ENCODE measurements at places on chromosomes 5 and 9.

GRCh38 chr9:3648722-3649246, 123.0 kb upstream of the RFX3 start:
- DNase-seq = no peak

- DNase-seq = no peak
Measured at GRCh38 chr9:101514071-101514470, 19.6 kb upstream of the RNF20 start.

- no peak for DNase-seq
Measured at GRCh38 chr9:126956917-126957686, 42.5 kb downstream of the RALGPS1 start.

DNA sequence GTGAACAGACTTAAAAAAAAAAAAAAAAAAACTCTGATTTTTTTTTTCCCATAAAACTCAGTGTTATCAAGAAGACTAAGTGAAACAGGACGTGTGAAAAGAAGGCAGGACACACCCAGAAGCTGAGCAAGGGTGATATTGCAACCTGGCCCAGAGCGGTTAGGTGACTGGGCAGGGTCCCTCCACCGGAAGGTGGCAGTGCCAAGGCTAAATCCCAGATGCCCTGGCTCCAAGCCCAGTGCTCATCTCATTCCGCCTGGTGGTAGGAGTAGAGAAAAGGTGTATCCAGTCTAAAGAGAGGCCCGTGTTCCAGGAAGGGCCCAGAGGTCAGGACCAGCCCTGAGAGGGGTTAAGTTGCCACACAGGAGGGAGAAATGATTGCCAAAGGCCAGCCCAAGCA, 51.5 kb upstream of the SAP30L start:
- DNase-seq = no peak

- DNase-seq = no peak
Measured at GRCh38 chr5:13941468-13941867, 3.0 kb downstream of the DNAH5 start.

GRCh38 chr5:173886150-173886549, 2.0 kb upstream of the CPEB4 start:
- DNase-seq = no peak

DNA sequence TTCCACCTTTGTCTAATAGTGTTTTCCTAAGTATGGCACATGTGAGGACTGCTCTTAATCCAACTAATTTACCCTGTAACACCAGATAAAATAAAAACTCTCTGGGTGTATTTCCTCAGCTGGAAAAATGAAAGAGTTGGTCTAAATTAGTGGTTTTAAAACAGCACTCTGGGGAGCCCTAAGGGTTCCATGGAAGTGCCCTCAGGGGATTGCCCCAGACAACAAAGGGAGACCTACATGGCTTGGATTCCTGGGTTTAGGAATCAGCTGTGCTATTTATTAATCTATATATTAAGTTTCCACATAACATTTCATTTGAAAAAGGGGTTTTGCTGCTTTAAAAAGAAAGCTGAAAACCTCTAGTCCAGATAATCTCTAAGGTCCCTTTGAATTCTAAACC, 20.2 kb downstream of the ADAMTS6 start:
- DNase-seq = no peak

- no peak for DNase-seq
Measured at GRCh38 chr9:130345009-130345896, 79.7 kb downstream of the HMCN2 start.

Measured in NCI-H187 (cell line).